ENCODE measurements at places on chromosomes 4 and X. TPM values are rescaled to one million over a fixed set of nuclear protein-coding genes. Genes with fewer than 3 reads are reported as not detected.

DNA sequence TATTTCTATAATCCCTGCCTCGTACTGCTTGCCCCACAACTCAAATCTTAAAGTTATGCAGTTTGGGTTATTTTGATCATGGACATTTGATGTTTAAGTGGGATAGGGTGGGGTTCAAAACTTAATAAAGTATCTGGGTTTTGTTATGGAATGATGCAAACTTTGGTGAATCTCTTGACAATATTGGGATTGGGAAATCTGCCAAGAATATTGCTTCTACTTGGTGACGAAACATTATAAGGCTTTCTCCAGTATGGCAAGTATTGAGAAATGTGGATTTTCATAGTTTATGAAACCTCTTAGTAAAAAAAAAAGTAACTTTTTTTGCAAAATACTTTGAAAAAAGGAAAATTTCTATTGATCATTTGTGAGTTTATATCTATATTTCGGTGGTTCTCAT lies 130.8 kb upstream of the SFRP2 start:
- H3K36me3 ChIP-seq: no peaks in the 10 kb centered on the region
- no peak overlapping the region for H3K27ac ChIP-seq
- DNase-seq: no peak
- H3K4me1 ChIP-seq: no peaks in the 10 kb centered on the region

DNA sequence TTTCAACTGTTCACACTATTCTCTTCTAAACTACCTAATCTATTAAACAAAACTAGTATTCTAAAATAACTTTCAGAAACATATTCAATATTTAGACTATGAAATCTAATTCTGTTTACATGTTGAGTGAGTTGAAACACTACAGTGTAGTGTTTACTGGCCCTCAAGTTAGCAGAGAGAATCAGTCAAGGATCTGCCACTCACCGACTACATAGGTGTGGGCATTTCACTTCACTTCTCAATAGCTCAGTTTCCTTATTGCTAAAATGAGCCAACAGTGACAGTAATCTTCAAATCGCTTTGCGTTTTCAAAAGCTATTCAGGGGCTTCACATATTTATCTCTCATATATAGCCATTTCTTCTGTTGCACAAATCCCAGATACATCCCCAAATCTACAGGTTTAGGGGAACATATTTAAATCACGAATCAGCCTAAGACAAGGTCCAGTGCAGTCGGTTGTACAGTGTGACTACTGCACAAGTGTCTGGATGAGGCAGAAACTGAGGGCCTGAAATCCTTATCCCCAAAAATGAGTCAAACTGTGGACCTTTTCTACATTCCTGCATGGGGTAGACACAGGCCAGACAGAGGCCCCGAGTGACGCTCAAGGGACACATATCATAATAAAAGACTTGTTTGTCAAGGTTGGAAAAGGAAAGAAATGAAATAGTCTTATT lies 129.8 kb downstream of the PPP3CA start:
- peaks cover 49% of the 10 kb centered on the region for H3K4me1 ChIP-seq
- H3K27me3 ChIP-seq: no peaks in the 10 kb centered on the region
- DNase-seq: no peak
- H3K27ac ChIP-seq: no peak overlapping the region

GRCh38 chrX:49064735-49065134 lies 5.9 kb downstream of the CCDC120 start:
- no peak overlapping the region for H3K27ac ChIP-seq
- H3K4me3 ChIP-seq: no peak overlapping the region
- H3K36me3 ChIP-seq: peaks cover 5% of the 10 kb centered on the region
- no peaks in the 10 kb centered on the region for H3K27me3 ChIP-seq
- no peaks in the 10 kb centered on the region for H3K4me1 ChIP-seq
- DNase-seq: no peak

DNA sequence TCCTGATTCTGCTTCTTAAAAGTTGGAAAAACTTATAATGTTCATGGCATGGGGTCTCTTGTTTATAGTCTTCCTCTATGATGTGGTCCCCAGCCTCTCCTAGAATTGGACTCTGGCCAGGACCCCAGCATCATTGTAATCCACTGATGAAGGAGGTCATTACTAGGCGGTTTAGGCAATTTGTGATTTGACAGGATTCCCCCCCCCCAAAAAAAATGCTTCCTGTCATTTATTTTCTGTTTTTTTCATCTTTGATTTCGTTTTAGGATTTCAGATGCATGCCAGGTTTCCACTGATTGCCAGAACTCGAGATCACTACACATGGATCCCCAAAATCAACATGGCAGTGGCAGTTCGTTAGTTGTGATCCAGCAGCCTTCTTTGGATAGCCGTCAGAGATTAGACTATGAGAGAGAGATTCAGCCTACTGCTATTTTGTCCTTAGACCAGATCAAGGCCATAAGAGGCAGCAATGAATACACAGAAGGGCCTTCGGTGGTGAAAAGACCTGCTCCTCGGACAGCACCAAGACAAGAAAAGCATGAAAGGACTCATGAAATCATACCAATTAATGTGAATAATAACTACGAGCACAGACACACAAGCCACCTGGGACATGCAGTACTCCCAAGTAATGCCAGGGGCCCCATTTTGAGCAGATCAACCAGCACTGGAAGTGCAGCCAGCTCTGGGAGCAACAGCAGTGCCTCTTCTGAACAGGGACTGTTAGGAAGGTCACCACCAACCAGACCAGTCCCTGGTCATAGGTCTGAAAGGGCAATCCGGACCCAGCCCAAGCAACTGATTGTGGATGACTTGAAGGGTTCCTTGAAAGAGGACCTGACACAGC lies 4.9 kb downstream of the SPRY1 start:
- no peak for DNase-seq
- peaks cover 86% of the 10 kb centered on the region for H3K36me3 ChIP-seq
- peak overlapping the region; percentile 91 for H3K4me3 ChIP-seq

GRCh38 chrX:72305286-72306084 lies at the start of gene CITED1:
Gene CITED1 (minus strand): TSS chrX:72305914. CDS start chrX:72302869, 3,045 bp downstream.
- peak within 1 kb of the TSS; percentile 45 for H3K27ac ChIP-seq
- H3K4me1 ChIP-seq: peaks cover 42% of the 10 kb centered on the region
- peak within 1 kb of the TSS; percentile 70 for H3K4me3 ChIP-seq
- DNase-seq: no peak
- no peaks in the 10 kb centered on the region for H3K36me3 ChIP-seq

Gene KLB
- under 0.01 TPM for total RNA-seq

Data from esophagus muscularis mucosa (tissue), 4 donors.